ENCODE measurements at places on chromosomes 6 and 20.
A peak's percentile ranks its signal among the peaks of the same experiment; 100 is the strongest.

DNA sequence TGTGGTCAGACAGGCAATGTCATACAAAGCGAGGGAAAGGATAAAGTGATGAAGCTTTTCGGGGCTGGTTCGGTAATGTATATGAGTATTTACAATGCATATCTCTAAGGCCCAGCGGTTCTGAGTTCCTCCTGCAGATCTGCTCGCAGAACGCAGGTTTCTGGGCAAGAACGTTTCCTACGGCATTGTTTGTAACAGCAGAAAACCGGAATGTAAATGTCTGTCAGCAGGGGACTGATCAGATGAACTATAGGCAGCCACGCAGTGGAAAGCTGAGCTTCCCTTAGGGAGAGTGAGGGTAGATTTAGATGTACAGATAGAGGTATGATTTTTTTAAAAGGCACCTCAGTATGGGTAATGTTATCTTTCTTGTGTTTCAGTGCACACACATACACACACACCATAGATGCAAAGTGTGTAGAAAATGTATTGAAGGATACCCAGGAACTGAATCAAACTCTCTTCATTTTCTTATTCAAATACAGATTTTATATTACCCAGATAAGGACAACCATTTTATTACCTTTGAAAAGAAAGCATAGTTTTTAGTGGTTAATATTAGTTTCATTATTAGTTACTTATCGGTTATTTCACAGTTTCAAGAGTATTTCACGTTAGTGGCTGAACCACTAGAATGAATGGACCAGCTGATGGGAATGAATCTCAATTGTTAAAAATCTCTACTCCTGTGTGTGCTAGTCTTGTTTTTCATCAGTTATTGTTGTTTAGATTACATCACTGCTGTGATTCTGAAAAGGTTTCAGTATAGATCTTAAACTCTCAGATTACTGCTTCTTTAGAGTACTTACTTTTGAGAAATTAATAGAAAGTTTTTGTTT lies 56.2 kb downstream of the SNX9 start:
- DNase-seq = no peak

DNA sequence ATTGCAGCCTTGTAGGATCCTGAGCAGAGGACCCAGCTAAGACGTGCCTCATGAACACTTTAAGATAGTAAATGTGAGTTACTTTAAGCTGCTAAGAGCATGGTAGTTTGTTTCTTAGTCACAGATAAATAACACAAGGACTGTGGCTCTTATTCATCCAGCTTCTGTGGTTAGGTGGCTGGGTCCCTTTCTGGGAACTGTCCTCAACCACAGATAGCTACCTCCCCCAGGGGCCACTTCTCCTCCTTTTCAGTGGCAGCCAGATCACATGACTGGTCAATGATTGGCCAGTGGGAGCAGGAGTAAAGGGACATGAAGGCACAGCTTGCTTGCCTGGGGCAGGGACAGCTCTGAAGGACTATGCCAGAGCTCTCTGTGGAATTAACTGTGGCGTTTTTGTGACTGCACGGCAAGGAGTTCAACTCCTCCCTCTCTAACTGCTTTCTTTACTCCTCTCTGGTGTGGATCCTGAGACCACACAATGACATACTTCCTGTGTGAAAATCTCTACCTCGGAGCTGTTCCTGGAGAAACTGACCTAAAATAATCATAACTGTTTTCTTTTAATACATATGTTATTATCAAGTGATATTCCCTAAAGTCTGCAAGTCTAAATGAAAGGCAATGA lies 76.5 kb downstream of the NRN1 start:
- DNase-seq = no peak

DNA sequence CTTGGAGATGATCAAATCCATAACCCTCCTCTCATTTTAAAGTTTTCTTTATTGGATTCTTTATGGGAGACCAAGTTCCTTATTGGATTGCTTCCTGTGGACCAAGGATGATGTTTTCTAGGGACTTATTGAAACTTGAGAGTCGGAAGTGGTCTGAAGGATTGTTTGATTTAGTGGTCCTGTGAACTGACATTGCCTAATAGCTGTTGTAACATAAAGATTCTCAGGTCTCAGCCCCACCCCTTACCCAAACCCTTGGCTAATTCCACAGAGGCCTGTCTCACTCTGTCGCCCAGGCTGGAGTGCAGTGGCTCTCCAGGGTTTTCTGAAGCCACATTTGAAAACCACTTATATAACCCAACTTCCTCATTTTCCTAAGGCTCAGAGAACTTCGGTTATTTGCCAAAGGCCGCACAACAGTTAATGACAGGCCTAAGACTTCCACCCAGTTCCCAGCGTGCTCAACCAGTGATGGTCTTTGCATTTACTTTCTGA lies 77.0 kb downstream of the ATXN1 start:
- no peak for DNase-seq

- no peak for DNase-seq
These were observed 4.1 kb upstream of the ABT1 start for GRCh38 chr6:26592649-26593048.

DNA sequence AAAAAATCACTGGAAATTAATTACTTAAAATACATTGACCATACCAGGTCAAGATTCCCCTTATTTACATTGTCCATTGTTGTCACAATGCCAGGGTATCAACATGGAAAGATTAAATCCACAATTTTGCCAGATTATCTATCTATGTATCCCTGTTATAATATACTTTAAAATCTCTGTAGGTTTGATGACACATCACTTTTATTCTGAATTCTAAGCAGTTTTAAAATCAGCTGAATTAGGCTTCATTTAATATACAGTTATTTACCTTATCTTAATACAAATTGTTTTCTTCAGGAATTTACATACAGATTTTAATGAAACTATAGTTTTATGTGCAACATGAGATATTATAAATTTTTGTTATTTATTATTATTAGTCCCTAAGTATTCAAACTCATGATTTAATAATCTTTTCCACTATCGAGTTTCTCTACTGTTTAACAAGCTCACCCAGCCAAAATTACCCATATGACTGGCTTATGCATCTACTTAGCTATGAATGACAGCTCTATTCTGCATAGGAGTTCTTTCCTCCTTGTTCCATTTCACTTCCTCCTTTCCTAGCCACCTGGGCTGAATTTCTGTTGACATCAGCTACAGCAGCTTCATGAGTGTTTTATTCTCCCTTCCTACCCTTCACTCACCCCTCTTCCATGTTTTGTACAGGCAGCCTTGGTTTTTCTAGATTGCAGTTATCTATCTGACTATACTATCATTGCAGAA lies 654.2 kb upstream of the MAP3K7 start:
- no peak for DNase-seq

DNA sequence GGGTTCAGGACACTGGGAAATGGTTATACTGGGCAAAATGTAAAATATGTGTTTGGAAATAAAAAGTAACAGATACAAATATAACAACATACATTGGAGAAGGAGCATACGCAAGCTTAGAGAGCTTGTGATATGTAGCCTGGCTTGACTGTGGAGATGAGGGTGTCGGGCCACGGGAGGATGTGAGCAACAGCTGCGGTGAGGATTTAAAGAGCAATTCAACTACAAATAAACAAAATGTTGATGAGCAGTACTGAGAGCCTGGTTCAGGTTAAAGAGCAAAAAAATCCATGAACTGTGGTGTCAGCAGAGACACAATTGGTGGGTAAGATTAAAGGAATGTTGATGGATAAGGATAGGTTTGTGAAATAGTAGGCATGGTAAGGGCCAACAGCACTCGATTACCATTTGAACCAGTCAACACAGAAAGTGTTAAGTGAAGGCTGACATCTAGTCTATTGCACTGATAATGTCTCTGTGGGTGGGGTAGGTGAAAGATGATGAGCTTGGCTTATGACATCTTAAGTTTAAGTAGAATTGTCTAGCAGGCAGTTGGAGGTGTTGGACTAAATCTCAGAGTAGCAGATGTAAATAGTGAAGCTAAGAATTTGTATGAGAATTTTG lies 723.2 kb downstream of the EPM2A start:
- no peak for DNase-seq

DNA sequence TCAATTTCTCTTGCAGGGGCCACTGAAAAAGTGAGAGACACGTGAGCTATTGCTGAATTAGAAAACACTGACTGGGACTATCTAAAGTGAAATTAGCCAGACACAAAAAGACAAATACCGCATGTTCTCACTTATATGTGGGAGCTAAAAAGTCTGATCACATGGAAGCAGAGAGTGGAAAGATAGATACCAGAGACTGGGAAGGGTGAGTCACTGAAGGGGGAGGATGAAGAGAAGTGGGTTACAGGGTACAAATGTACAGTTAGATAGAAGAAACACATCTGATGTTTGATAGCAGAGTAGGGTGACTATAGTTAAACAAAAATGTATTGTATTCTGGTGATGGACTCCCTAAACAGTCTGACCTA lies 13.4 kb downstream of the CST3 start:
- no peak for DNase-seq

- no peak for DNase-seq
These were observed 81.6 kb downstream of the FAM120B start for GRCh38 chr6:170388113-170388512.

DNA sequence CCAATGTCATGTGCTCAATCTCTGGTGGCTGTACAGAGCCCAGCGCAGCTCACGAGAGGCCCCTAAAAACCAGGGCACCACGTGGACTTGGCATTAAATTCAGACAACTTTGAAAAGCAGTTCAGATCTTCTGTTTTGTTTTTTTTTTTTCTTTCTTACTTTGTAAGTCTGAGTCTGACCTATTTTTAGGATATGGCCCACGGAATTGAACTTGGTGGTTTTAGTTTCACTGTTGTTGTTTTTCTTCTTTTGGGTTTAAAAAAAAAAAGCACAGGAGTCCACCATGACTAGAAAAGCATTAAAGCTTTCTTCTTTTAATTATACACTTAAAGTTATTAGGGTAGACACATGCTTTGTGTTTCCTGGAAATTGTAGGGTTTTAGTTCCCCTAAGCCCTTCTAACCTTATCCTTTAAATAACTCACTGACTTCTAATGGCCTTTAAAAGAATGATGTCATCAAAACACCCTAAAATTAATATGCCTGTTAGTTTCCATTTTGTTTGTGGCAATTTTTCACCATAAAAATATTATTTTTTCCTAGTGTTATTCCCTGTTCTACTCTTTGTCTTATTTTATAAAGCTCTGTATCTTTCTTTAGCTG lies 48.5 kb upstream of the CCN2 start:
- DNase-seq = no peak

DNA sequence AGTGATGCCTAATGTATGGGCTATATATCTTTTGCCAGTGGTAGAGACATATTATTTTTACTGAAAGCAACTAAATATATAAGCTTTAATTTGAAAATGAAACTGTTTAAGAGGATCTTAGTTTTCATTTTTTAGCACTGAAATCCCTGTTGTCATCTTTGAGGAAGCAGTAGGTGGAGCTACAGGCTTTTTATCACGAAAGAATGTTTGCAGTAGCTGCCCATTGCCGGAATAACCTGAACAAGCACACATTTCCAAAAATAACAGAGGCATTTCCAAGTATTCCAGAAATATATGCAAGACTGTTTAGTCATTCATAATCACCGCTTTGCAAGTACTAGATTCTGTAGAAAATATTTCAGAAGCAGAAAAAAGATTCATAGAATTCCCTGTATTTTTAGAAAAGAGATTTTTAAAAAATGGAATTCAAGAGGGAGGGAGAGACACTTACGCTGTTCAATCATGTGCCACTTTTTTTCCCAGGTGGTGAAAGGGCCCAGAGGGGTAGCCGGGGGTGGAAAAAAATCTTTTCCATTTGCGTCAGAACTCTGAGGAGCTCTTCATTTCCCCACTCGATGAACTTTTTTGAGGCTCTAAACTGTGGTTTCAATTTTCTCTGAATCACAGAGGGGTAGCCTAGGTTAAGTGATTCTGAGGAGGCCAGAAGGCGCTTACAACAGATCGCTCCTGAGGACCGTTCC lies 142.5 kb upstream of the FERMT1 start:
- no peak for DNase-seq

DNA sequence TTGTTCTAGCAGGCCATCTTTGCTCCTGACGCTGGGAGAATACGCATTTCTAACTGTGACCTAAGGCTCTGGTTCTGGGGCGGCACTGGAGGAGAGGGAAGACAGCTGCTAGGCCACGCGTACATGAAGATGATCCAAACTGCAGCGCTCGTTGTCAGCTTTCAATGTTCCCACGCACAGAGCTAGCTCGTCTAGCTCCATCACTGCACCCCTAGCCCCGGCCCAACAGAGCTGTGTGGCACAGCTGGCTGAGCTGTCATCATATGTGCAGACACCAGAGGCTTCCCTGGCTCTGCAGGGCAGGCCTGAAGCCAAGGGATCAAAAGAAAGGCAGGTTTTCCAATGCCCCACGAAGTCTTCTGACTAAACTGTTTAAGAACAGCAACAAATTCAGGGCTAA lies 124.7 kb downstream of the IRF4 start:
- no peak for DNase-seq

GRCh38 chr6:148407372-148407771 lies 64.7 kb downstream of the SASH1 start:
- DNase-seq = peak; percentile 39

GRCh38 chr6:105178110-105178509 lies 1.7 kb downstream of the POPDC3 start:
- DNase-seq = no peak

GRCh38 chr20:8020314-8021079 lies 936 bp upstream of the TMX4 start:
- no peak for DNase-seq

DNA sequence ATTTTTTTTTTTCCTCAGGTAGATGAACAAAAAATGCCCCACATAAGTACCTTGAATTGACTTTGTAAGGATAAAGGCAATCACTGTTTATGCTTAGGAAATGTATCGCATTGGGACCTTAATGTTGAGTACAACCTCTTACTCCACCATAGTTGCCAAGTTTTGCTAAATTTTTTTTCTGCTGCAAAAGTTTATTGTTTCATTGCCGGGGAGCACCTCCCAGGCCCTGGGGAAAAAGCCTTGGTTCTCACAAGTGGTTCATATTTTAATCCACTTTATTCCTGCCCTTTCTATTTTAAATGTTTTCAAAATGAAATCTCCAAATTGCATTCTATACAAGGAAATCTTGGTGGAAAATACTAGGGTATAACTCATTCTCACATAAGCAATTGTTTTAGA lies 52.3 kb upstream of the UTRN start:
- DNase-seq = no peak

- DNase-seq = no peak
These were observed 114.0 kb upstream of the FKBP1C start for GRCh38 chr6:63097222-63097621.

- DNase-seq = no peak
These were observed 28.2 kb downstream of the TBC1D32 start for GRCh38 chr6:121305957-121306607.

DNA sequence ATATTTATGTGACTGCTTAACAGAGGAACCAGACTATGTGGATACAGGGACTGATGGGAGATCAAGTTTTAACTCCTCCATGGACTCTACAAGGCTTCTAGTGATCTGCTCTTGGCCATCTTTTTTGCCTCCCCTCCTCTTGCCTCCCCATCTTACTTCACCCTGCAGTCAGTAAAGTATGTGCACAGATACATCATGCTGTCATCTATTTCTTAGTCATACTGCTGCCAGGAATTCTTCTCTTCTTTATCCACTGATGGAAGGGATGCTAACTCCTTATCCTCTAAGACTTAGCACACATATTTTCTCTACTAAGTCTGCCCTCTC lies 27.6 kb upstream of the FAM83C start:
- DNase-seq = no peak

GRCh38 chr6:111765763-111766162 lies 107.5 kb downstream of the FYN start:
- no peak for DNase-seq

Measured in thoracic aorta (tissue), 2 donors.